ENCODE measurements at places on chromosomes 7 and 10.

GRCh38 chr10:101161494-101162299 lies 30.6 kb downstream of the TLX1 start:
- peak; percentile 74 for DNase-seq

DNA sequence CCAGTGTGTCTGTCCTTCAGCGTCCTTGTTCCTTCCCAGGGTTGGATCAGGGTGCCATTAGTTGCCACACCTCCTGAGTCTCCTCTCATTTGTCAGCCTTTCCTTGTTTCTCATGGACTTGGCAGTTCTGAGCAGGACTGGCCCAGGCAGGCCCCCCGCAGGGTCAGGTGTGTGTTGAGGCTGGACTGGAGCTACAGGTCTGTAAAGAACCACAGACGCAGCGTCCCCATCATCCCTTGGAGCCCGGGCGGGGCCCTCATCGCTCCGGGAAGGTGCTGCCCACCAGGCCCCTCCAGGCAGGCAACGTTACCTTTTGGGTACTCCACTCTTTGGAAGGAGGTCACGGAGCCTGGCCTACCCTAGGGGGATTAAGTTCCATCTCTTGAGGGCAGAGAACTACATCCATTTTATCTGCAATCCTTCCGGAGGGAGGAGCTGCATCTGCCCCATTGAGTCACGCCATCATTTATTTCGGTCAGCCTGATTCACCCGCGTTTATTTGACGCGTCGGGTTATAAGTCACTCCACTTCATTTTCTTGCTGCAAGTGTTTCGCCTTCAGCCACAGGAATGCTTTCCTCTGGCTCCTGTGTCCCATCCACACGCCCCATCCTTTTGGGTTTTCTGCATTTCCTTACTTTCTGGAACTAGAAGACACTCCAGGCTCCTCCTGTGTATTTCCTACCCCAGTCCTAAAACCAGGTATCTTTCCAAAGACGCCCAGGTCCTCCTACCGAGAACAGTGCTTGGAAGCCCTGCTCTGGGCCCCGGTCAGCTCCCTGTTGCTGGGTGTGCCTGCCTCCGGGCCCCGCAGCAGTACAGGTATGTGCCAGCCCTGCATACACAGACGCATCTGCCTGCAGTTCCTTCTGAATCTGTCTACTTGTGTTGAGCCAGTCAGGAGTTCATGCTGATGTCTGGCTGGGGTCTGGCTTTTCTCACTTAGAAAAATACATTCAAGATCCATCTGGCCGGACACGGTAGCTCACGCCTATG lies 141.9 kb downstream of the MAD1L1 start:
- no peak for DNase-seq

GRCh38 chr7:37007691-37008090 lies 283.4 kb upstream of the AOAH start:
- DNase-seq: no peak

DNA sequence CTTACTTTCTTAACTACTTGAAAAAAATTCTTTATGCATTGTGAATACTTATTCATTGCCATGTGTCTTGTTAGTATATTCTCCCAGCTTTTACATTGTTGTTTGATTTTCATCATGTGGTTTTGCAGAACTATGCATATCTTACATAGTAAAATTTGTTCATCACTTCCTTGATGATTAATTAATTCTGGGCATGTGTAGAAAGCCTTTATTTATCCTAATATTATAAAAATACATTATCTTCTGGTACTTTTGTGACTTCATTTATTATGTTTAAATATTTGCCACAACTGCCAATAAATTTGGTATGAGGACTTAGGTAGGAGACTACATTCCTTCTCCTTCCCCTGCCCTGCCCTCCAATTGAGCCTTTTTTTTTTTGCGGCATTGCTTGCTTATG lies 166.0 kb upstream of the ZNF32 start:
- DNase-seq: no peak

- DNase-seq: no peak
Observed at GRCh38 chr10:14116021-14116420, 214.7 kb downstream of the FRMD4A start.

- DNase-seq: no peak
Observed at GRCh38 chr10:12980713-12981306, 20.7 kb downstream of the CCDC3 start.

GRCh38 chr10:26385443-26385842 lies 52.7 kb upstream of the APBB1IP start:
- DNase-seq: no peak

- DNase-seq: no peak
Observed at GRCh38 chr10:15813415-15813814, 46.9 kb downstream of the MINDY3 start.

- no peak for DNase-seq
Observed at GRCh38 chr7:39083781-39084180, 106.1 kb downstream of the POU6F2 start.

DNA sequence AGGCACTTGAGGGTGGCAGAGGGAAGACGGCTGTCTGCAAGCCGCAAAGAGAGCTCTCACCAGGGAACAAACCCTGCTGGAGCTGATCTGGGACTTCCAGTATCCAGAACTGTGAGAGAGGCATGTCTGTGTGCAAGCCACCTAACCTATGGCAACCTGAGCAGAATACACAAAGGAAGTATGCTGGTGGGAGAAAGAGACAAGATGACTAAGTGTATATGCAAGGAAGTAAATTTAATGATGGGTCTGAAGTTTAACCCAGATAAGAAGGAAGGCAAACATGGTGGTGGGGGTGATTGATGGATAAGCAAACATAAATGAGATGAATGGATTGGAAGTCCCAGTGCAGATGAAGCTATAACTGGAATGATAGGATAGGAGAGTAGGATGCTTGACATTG lies 293.3 kb downstream of the TWIST1 start:
- no peak for DNase-seq

DNA sequence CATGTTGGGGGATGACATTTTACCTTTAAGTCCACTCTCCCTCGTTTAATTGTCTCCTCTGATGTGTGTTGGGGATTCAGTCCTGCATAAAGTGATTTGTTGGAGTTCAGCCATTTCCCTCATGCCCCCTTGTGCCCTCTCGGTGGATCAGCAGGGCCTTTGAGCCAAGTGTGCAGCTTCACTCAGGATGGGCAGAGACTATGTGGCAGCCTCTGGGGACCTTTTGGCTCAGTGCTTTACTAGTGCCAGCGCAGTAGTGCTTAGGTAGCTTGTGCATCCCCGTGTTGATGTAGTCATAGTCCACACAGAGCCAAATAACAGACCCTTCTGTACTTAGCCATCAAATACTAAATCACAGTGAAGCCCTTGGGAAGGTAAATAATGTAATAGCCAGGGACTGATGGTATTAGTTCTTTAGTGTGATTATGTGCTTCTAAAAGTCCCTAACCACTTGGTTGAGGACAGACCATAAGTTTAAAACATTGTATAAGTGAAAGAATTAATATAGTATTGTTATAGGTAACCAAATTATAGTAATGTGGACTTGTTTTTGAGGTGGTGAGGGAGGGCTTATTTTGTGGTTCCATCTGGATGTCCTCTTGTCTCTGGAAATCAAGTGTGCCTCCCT lies 11.4 kb downstream of the BUB3 start:
- no peak for DNase-seq

GRCh38 chr7:133478591-133479135 lies 225.8 kb downstream of the EXOC4 start:
- no peak for DNase-seq

DNA sequence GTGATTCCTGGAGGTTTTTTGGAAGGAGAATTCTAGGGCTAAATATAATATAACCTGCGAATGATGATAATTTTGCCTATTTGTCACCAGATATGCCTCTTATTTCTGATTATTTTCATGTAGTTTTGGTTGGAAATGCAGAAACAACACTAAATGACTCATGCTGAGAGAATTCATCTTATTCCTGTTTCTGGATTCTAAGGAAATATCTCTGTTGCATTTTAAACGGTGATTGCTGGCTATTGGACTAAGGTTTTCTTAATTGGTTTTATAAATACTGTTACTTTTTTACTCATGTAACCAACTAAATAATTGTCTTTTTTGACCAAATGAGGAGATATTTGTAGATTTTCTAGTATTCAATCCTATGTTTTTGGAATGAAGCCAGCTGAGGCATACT lies 204.9 kb upstream of the NPSR1 start:
- no peak for DNase-seq

GRCh38 chr7:150948791-150949251 lies 29.3 kb downstream of the KCNH2 start:
- DNase-seq: peak; percentile 61

- DNase-seq: no peak
Observed at GRCh38 chr10:115065801-115066200, 27.4 kb upstream of the ATRNL1 start.

- DNase-seq: no peak
Observed at GRCh38 chr7:110522761-110523200, 568.1 kb upstream of the LRRN3 start.

DNA sequence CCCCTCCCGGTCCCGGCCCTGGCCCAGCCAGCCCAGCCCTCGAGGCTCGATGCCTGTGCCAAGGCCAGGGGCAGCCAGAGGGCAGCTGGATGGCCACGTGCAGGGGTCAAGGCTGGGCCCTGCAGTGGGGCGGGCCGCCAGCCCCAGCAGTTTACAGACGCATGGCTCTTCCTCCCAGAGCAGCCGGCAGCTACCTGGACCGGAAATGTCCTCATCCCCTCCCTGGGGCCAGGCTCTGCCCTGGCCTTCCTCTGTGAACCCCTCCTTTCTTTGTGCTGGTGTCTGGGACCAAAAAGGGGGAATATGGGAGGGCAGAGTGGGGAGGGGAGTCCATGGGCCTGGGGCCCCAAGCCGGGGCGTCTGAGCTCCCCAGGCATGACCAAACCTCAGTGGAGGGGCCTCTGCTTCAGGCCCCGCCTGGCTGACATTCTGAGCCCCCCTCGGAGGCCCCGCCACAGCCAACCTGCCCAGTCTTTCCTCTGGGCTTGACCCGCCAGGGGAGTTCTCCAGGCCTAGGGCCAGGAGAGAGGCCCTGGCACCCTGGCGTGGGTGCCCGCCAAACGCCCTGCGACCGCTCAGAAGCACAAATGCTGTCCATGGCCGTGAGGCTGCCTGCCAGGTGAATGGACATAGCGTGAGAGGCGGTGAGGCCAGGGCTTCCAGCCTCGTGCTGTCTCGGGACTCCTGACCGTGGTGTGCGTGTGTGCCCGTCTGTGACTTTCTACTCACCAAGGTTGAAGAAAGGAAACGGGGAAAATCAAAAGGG lies 24.7 kb upstream of the AMZ1 start:
- DNase-seq: no peak

- no peak for DNase-seq
Observed at GRCh38 chr10:74117738-74118137, 32.9 kb downstream of the AP3M1 start.

- DNase-seq: no peak
Observed at GRCh38 chr7:25656581-25657026, 428.3 kb upstream of the NPVF start.

DNA sequence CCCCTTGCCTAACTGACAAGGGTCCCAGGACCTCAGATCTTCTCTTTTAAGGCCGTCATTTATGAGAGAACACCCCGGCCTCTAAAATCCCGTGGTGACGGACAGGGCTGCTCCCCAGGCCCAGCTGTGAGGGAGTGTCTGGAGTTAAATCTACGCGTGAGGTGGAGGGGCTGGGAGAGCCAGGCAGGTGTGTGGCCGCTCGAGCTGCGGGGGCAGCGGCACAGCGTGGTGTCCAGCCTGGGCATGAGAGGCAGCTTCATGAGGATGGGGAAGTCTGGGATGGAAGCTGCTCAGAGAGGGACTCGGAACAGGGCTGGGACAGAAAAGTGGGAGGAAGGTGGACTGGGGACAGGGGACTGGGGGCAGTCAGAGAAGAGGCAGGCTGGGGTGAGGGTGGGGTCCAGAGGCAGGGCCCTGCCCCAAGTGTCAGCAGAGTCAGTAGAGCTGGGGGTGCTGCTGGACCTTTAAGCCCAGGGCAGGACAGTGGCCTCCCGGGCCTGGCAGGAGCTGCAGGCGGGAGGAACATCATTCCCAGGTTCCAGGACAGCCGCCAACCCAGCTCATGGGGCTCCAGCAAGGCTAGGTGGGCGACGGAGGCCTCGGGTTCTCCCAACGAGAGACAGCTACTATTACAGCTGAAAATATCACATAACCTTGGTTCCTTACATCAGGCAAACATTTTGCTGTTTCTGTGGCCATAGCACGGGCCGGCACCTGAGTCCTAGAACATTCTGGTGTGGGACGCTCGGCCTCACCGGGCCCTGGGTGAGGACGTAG lies 55.2 kb downstream of the JAKMIP3 start:
- no peak for DNase-seq

DNA sequence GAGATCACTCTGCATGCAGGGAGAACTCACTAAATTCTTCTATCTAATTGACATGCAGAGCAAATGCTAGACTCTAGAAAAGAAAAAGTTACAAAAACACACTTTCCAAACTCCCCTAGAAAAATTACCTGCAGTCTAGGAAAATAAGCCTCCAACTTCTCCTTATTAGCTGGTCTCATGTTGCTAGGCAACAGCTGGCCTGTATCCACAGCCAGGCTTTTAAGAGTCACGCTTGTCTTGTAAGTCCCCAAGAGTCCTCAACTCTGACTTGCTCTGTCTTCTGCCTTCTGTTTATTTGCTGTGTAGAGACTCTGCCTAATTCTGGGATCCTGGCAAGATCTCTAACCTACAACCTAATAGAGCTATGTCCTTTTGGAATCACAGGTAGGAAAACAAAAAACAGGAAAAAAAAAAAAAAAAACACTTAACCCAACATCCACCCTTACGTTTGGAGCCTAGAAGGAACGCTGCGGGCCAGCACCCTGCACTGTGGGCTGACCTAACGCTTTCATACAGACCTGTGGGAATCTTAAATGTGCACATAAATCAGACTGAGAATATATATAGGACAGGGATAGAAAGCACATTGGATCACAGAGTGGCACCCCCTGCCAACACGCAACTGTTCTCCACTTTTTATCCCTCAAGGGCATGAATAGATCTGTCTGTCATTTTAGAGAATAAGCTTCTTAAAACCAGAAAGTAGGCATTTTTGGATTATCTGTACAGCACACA lies 117.0 kb upstream of the PTPRZ1 start:
- no peak for DNase-seq

GRCh38 chr7:157153260-157153659 lies 14.5 kb downstream of the UBE3C start:
- no peak for DNase-seq

DNA sequence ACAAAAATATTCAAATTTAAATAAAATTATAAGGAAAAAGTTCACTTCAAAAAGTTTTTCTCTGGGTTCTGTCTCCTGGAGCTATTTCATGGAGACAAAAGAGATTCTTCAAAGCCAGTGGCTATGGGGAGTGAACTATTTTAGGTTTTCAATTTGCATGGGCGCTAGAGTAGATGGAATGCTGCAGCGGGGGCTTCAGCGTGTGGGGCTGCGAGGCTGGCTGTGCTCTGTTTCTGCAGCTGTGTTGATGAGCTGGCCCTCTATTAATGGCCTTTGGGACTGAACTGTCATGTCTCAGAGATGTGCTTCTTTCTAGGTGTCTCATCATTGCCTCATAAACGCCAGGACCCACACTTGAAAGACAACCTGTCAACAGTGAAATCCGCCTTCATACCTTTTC lies 108.4 kb upstream of the NPY start:
- DNase-seq: no peak

- no peak for DNase-seq
Observed at GRCh38 chr10:31263903-31264302, 55.1 kb upstream of the ZEB1 start.

- no peak for DNase-seq
Observed at GRCh38 chr7:144048648-144049047, at the start of gene OR2A5. Gene OR2A5, plus strand, starts transcription at chr7:144048948. Its CDS starts 1,454 bp downstream, at chr7:144050402.
